HFFc6 (cell line): ENCODE measurements at places on chromosomes 4 and X.
A peak's percentile ranks its signal among the peaks of the same experiment; 100 is the strongest.

GRCh38 chr4:112085156-112086035, 59.9 kb upstream of the FAM241A start:
- no peak overlapping the region for H3K4me3 ChIP-seq
- H3K36me3 ChIP-seq: no peaks in the 10 kb centered on the region
- no peak overlapping the region for H3K27ac ChIP-seq
- no peaks in the 10 kb centered on the region; the same call in none of the 2 replicates for H3K27me3 ChIP-seq
- H3K4me1 ChIP-seq: peaks cover 40% of the 10 kb centered on the region

DNA sequence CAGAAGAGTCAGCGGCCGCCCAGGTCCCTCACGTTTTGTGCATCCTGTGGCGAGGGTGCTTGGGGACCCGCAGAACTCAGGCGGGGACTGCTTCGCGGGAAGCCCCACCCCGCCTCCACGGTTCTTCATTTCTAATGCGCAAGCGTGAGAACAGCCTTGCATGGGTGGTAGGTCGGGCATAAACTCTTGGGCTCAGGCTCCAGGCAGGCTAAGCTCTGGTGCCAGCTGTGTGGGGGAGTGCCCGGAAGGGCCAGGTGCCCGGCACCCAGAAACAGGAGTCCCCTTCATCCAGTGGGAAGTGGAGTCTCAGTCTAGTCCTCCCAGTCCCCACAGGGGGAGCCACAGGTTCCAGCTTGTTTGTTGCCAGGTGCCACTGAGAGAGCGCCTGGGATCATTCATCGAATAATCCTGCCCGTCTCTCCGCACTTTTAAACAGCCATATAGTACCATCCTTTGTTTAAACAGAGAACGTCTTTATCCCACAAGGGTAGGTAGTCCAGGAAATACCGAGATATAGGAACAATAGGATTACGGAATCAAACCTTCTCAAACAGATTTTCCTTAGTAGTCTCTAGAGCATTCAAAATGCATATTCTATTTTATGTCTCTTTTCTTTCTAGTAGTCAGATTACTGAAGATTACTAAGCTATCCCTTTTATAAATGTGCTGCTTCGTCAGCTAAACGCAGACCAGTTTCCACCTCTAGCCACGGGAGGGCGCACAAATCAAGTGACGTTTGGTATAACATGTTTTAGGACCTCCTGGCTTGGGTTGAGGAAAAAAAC, 12.7 kb upstream of the RBBP7 start:
- H3K27ac ChIP-seq: peak overlapping the region; percentile 51; the same call in 1 of the 2 replicates
- DNase-seq: peak; percentile 15
- no peaks in the 10 kb centered on the region for H3K36me3 ChIP-seq
- H3K27me3 ChIP-seq: no peaks in the 10 kb centered on the region; the same call in 1 of the 2 replicates
- peaks cover 6% of the 10 kb centered on the region for H3K4me1 ChIP-seq

DNA sequence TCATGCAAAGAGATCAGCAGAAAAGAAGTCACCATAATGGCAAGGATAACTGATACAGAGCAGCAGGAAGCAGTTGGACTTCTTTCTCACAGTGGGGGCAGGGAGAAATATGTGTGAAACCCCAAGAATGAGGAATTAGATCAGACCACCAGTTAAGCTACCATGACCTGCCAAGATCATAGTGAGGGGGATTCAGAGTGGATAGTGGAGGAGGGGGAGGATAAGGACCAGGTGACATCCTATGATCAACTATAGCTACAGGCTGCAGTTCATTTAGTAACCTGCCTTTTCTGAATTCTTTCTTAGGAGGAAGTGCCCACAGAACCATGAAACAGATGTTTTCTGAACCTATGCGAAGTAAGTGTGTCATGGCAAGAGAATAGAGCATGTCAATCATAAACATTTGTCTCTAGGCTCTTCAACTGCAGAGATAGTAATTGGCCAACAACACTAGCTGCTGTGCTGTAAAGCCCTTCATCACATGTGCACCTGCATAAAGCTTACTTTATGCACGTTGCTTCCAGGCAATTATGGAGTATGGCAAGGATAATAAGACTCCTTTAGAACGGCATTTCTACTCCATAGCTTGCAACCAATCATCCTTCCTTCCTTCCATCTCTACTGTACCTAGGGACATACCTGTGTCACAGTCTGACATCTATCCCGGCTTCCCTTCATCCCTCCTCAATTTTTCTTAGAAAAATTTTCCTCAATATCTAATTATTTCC, 329.7 kb downstream of the EPHA5 start:
- H3K27ac ChIP-seq: no peak overlapping the region
- no peak overlapping the region for H3K4me3 ChIP-seq
- no peaks in the 10 kb centered on the region for H3K27me3 ChIP-seq
- DNase-seq: no peak
- no peaks in the 10 kb centered on the region for H3K4me1 ChIP-seq

- no peak for DNase-seq
- no peak overlapping the region for H3K4me3 ChIP-seq
- H3K27me3 ChIP-seq: peaks cover 6% of the 10 kb centered on the region; the same call in 1 of the 2 replicates
- no peak overlapping the region for H3K27ac ChIP-seq
- no peaks in the 10 kb centered on the region for H3K36me3 ChIP-seq
Observed at GRCh38 chr4:55038176-55038890, 87.1 kb downstream of the KDR start.

- H3K36me3 ChIP-seq: no peaks in the 10 kb centered on the region
- no peaks in the 10 kb centered on the region for H3K4me1 ChIP-seq
- H3K27me3 ChIP-seq: peaks cover 3% of the 10 kb centered on the region; the same call in 1 of the 2 replicates
- no peak for DNase-seq
- H3K27ac ChIP-seq: no peak overlapping the region
Observed at GRCh38 chr4:95956094-95956493, 116.2 kb downstream of the PDHA2 start.

GRCh38 chrX:48910926-48911411, 477 bp downstream of the SLC35A2 start:
- H3K27me3 ChIP-seq: no peaks in the 10 kb centered on the region
- DNase-seq: no peak
- H3K36me3 ChIP-seq: peaks cover 11% of the 10 kb centered on the region
- peak overlapping the region; percentile 96 for H3K27ac ChIP-seq
- peaks cover 9% of the 10 kb centered on the region for H3K4me1 ChIP-seq

- H3K27me3 ChIP-seq: 0 out of 2 replicates have a peak, but pooled peaks cover 1% of the 10 kb centered on the region
- H3K4me1 ChIP-seq: peaks cover 30% of the 10 kb centered on the region; the same call in 1 of the 2 replicates
- peaks cover 6% of the 10 kb centered on the region for H3K36me3 ChIP-seq
- H3K27ac ChIP-seq: no peak overlapping the region
- no peak overlapping the region for H3K4me3 ChIP-seq
Observed at GRCh38 chr4:150055467-150055866, 22.8 kb upstream of the DCLK2 start.

GRCh38 chrX:134026565-134027311, 41.3 kb upstream of the GPC3 start:
- no peak for DNase-seq
- H3K4me1 ChIP-seq: no peaks in the 10 kb centered on the region
- no peak overlapping the region for H3K27ac ChIP-seq
- no peak overlapping the region; the same call in 1 of the 2 replicates for H3K4me3 ChIP-seq
- no peaks in the 10 kb centered on the region for H3K27me3 ChIP-seq

DNA sequence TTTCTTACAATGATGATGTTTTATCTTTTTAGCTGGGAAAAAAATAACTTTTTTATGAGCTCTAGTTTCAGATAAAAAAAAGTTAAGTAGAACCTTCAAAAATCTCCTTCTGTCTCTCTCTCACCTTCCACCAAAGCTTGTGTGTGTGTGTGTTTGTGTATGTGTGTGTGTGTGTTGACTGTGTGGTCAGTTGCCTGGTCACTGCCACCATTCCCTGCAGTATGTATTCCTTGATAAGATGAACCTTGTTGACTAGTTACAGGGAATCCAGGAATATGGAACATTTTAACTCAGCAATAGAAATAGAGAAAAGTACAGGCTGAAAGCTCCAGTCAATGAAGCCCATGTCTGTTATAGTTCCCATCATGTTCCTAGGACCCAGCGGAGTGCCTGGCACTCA, 143.5 kb downstream of the CORIN start:
- no peaks in the 10 kb centered on the region for H3K36me3 ChIP-seq
- no peak for DNase-seq
- peaks cover 12% of the 10 kb centered on the region for H3K27me3 ChIP-seq
- H3K4me1 ChIP-seq: no peaks in the 10 kb centered on the region

DNA sequence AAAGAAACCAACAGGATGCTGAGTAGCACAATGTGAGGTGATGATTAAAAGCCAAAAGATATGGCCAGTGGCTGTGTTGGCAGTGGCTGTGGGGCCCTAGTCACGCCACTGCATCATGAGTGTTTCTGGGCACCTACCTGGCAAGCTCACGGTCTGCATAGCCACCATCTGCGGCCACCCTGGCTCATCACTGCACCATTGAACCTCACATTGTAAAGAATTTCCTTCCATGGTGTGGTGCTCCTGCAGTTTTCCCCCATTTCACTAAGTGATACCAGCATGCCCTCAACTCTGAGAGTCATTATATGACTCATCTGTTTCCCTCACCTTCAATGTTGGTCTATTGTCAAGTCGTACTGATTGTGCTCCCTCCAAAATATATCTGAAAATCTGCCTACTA, 45.5 kb upstream of the CLNK start:
- no peak overlapping the region for H3K27ac ChIP-seq
- H3K4me3 ChIP-seq: no peak overlapping the region

DNA sequence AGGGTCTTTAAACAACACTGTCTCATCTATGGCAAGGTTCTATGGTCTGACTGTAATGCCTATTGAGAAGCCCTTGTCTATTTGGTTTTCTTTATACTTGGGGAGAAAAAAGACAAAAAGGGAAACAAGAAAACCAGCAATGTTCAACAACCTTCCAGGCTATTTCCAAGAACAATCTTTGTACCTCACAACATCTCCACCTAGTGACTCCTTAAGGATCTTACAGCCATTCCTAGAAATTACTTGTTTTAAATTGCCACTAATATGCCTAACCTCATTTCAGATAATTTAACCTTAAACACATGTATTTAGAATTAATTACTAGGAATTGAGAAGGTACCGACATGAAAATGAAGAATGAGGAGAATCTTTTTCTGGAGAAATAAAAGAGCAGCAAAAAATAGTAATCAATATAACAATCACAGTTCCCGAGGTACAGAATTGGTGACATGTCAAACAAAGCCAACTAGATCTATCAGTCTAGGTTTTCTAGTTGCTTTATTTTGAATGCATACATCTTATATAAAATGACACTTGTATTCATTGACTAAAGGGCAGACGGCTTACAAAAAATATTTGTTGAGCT, 1.6 kb upstream of the RBM46 start:
- no peaks in the 10 kb centered on the region for H3K4me1 ChIP-seq
- no peaks in the 10 kb centered on the region for H3K36me3 ChIP-seq
- no peak overlapping the region for H3K4me3 ChIP-seq

DNA sequence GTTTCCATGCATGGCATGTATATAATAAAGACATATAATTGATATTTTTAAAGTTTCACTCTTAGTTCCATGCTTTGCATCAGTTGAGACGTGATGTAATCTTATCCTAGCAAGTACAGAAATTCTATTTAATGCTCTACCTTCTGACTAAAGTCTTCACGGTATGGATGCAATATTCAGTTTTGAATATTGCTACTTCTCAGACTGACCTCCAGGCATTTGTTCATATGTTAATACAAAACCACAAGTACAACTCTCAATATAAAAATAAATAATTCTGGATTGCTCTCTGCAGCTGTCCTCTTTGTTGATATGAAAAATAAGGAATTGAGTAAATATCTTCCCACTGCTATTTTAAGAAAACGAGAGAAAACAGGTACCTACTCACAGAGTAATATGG, 309.8 kb upstream of the HAND2 start:
- no peak overlapping the region for H3K4me3 ChIP-seq
- no peaks in the 10 kb centered on the region for H3K36me3 ChIP-seq
- no peaks in the 10 kb centered on the region for H3K27me3 ChIP-seq
- DNase-seq: no peak
- no peak overlapping the region for H3K27ac ChIP-seq

DNA sequence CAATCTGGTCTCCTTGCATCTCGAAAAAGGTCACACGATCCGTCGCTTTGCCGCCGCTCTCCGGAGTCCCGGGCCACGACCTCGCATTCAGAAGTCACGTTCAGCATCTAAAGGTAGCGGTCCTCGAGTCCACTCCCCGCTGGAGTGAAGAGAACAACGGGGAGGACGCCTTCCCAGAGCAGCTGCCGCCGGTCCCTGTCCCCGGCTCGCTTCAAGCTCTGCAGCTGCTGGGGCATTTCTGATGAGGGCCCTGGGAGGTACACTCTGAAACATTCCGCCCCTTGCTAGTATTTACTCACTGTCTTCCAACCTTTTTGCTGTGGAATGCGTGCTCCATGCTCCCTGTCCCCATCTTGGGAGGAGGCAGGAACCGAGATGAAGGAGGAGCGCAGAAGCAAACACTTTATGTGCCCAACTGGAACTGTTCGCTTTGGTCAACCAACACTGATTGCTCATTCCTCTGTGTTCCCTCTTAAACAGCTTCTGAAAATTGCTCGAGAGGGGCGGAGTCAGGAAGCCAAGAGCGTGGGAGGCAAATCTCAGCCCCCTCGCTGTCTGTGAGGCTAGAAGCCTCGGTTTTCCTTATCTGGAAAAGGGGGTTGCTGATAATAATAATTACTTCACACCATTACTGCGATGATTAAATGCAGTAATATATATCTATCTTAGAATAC, 6.4 kb upstream of the VAMP7 start:
- H3K27me3 ChIP-seq: peaks cover 5% of the 10 kb centered on the region
- H3K27ac ChIP-seq: no peak overlapping the region
- no peak for DNase-seq
- no peaks in the 10 kb centered on the region for H3K36me3 ChIP-seq
- H3K4me1 ChIP-seq: peaks cover 6% of the 10 kb centered on the region
- H3K4me3 ChIP-seq: peak overlapping the region; percentile 85

- DNase-seq: no peak
- no peak overlapping the region for H3K4me3 ChIP-seq
- H3K27me3 ChIP-seq: peaks cover 1% of the 10 kb centered on the region; the same call in 1 of the 2 replicates
- no peaks in the 10 kb centered on the region; the same call in 1 of the 2 replicates for H3K4me1 ChIP-seq
- no peak overlapping the region for H3K27ac ChIP-seq
Observed at GRCh38 chr4:78069319-78069718, 12.2 kb downstream of the FRAS1 start.

DNA sequence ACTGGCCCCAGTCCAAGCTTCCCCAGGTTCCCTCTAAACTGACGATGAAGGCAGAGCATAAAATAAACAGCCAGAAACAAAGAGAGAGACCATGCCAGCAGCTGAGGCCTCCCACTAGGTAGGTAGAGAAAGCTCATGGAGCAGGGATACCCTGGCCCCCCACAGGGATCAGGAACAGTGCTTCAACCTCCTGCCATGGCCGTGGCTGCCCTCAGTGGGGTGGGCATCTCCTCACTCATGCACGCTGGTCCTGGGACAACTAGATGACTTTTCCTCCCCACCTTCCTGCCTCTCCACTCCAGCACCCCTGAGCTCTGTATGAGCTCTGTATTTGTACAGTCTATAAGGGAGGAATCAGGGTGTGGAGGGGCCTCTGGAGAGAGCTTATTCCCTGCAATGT, 117.7 kb upstream of the PSAPL1 start:
- no peak overlapping the region for H3K4me3 ChIP-seq
- H3K36me3 ChIP-seq: peaks cover 38% of the 10 kb centered on the region
- H3K27me3 ChIP-seq: peaks cover 7% of the 10 kb centered on the region
- DNase-seq: no peak

- H3K36me3 ChIP-seq: peaks cover 6% of the 10 kb centered on the region
- H3K4me3 ChIP-seq: no peak overlapping the region
- peaks cover 32% of the 10 kb centered on the region for H3K4me1 ChIP-seq
- no peaks in the 10 kb centered on the region; the same call in 1 of the 2 replicates for H3K27me3 ChIP-seq
- H3K27ac ChIP-seq: peak overlapping the region; percentile 2; the same call in 1 of the 2 replicates
- DNase-seq: no peak
Observed at GRCh38 chr4:102551958-102552565, 50.9 kb downstream of the NFKB1 start.
